Heart right ventricle (tissue), 16 donors: ENCODE measurements at places on chromosomes 6 and 20. TPM values are rescaled to one million over a fixed set of nuclear protein-coding genes. Genes with fewer than 3 reads are reported as not detected.

The CMTR1 gene
- 33.2 TPM for total RNA-seq

DNA sequence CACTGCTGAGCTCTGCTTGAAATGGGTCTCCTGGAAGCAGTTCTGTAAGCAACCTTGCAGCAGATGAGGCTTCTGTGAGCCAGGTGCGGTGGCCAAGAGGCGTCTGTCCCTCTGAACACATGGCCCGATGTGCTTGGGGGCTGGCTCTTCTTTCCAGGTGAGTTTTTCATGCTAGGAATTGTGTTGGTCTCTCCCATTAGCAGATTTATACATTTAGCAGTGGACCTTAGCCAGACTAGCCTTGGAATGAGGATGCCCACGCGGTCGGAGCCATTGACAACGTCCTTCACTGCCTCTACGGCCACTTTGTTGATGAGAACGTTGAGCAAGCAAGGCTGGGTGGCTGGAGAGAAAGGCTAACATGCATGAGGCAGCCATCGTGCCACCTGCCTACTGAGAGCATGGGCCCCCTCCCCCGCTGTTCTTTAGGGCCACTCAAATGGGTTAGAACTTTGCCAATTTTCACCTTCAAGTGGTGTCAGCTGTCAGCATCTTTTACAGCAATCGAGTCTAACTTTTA, 33.5 kb downstream of the ERMARD start:
- H3K27me3 ChIP-seq: no peaks in the 10 kb centered on the region
- peaks cover 3% of the 10 kb centered on the region for H3K36me3 ChIP-seq
- no peak for DNase-seq
- H3K4me3 ChIP-seq: no peak overlapping the region

- H3K27ac ChIP-seq: no peak overlapping the region
- peaks cover 69% of the 10 kb centered on the region for H3K36me3 ChIP-seq
- H3K4me3 ChIP-seq: no peak overlapping the region
- no peak for DNase-seq
- H3K27me3 ChIP-seq: no peaks in the 10 kb centered on the region
Observed at GRCh38 chr6:3013486-3013885, 13.8 kb downstream of the NQO2 start.

The ABHD16B gene
- not detected for total RNA-seq

- no peak overlapping the region for H3K4me3 ChIP-seq
- no peaks in the 10 kb centered on the region for H3K36me3 ChIP-seq
- no peaks in the 10 kb centered on the region for H3K4me1 ChIP-seq
- no peak overlapping the region for H3K27ac ChIP-seq
Observed at GRCh38 chr6:106519460-106520394, 109.6 kb downstream of the RTN4IP1 start.

GRCh38 chr6:135458051-135458450, 39.5 kb downstream of the AHI1 start:
- no peaks in the 10 kb centered on the region for H3K27me3 ChIP-seq
- H3K4me1 ChIP-seq: no peaks in the 10 kb centered on the region
- DNase-seq: no peak

DNA sequence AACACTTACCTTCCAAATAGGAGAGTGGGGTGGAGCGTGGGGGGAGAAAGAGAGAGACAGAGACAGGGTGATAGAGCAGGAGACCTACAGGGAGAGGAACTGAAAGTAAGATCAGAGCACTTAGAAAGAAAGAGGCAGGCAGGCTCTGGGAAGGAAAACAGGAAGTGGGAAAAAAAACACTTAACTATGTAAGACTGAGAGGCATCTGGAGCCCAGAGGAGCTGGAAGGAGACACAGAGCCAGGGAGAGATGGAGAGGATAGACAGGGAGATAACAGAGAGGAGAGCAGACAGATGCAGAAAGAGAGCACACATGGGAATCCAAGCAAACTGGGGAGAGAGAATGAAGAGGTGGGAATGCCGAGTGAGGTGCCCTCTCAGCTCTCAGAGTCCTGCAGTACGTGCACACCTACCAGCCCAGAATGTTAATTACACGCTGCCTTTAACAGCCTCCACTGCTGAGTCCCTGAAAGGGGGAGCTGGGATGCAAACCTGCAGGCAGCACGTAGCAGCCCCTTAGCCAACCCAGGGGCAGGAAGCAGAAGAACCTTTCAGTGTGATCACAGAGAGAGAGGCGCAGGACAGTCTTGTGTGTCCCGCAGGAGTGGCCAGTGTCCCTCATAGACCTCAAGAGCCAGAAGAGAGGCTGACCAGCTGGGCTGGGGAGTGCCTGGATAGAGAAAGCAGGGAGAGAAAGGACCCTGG, 132.7 kb upstream of the LRFN2 start:
- H3K4me1 ChIP-seq: peaks cover 11% of the 10 kb centered on the region
- H3K27ac ChIP-seq: peak overlapping the region; percentile 62
- no peak for DNase-seq
- H3K27me3 ChIP-seq: no peaks in the 10 kb centered on the region
- H3K4me3 ChIP-seq: peak overlapping the region; percentile 2
- H3K36me3 ChIP-seq: no peaks in the 10 kb centered on the region

DNA sequence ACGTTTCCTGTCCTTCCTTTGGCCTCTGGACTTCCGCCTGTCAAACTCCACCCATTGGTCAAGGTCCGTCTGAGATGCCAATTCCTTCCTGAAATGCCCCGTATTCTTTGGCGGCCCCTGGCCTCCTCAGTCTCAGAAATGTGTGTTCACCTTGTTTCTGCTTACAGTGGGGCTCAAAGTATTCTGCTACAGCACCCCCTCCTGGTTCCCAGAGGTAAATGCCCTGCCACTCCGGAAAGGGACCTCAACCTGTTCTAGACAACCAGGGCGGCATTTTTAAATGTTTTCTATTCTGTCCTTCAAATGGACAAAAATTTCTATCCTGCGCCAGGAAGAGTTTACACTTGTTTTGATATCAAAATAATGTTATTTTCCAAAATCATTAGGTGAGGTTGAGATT, 12.1 kb upstream of the PAX1 start:
- H3K4me3 ChIP-seq: no peak overlapping the region
- H3K4me1 ChIP-seq: no peaks in the 10 kb centered on the region
- H3K27me3 ChIP-seq: peaks cover 36% of the 10 kb centered on the region
- no peaks in the 10 kb centered on the region for H3K36me3 ChIP-seq

DNA sequence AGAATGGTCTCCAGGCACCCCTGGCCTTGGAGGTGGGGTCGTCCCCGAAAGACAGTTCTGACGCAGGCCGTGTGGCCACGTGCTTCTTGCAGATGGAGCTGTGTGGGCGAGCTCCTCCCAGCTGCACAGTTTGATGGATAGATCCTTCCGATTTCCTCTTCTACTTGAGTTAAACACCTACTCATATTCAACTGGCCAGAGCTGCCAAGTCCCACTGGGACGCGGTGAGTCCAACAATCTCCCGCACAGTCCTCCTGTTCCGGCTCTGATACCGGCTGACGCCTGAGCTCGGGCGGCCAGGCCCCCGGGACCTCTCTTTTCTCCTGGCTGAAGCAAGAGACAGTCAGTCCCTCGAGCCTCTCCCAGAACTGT, 57.9 kb upstream of the DACT2 start:
- H3K36me3 ChIP-seq: no peaks in the 10 kb centered on the region
- H3K27me3 ChIP-seq: no peaks in the 10 kb centered on the region
- no peak overlapping the region for H3K4me3 ChIP-seq
- peak; percentile 44 for DNase-seq

- peak overlapping the region; percentile 35 for H3K4me3 ChIP-seq
- H3K4me1 ChIP-seq: peaks cover 22% of the 10 kb centered on the region
- H3K36me3 ChIP-seq: no peaks in the 10 kb centered on the region
- H3K27ac ChIP-seq: peak overlapping the region; percentile 64
- peak; percentile 65 for DNase-seq
Observed at GRCh38 chr6:33633462-33634158, 12.5 kb downstream of the ITPR3 start.

The IYD gene
- not detected for total RNA-seq

DNA sequence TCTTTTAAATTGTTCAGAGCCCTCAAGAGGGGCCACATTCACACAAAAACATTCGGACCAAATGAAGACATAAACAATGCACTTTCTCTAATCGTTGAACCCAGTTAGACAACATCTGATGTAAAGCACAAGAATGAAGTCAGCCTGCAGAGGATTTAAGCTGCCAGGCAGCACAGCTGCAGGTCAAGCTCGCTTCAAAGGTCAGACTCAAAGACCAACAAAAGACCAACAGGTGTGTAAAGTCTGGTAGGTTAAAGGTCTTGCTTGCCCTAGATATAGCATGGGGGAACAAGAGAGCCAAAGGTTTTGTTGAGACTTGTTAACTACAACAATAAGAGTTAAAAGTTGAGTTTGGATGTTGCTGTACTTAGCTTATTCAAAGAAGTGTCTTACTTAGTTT, 26.7 kb upstream of the MYLIP start:
- H3K27ac ChIP-seq: no peak overlapping the region
- peaks cover 5% of the 10 kb centered on the region for H3K4me1 ChIP-seq
- H3K36me3 ChIP-seq: no peaks in the 10 kb centered on the region
- no peak overlapping the region for H3K4me3 ChIP-seq
- H3K27me3 ChIP-seq: no peaks in the 10 kb centered on the region

The ENPP3 gene
- total RNA-seq: 0.32 TPM

GRCh38 chr6:76742919-76743318, 670.5 kb upstream of the IMPG1 start:
- H3K4me1 ChIP-seq: no peaks in the 10 kb centered on the region
- no peak overlapping the region for H3K27ac ChIP-seq
- no peaks in the 10 kb centered on the region for H3K36me3 ChIP-seq
- DNase-seq: no peak
- H3K27me3 ChIP-seq: no peaks in the 10 kb centered on the region

The NT5E gene
- total RNA-seq: 4.1 TPM

GRCh38 chr20:25090492-25091429, 8.8 kb upstream of the VSX1 start:
- H3K36me3 ChIP-seq: no peaks in the 10 kb centered on the region
- H3K4me1 ChIP-seq: no peaks in the 10 kb centered on the region
- DNase-seq: no peak
- no peak overlapping the region for H3K27ac ChIP-seq
- H3K4me3 ChIP-seq: no peak overlapping the region

- no peak for DNase-seq
- H3K4me3 ChIP-seq: no peak overlapping the region
- H3K4me1 ChIP-seq: peaks cover 5% of the 10 kb centered on the region
- H3K27me3 ChIP-seq: no peaks in the 10 kb centered on the region
- no peak overlapping the region for H3K27ac ChIP-seq
- no peaks in the 10 kb centered on the region for H3K36me3 ChIP-seq
Observed at GRCh38 chr6:6942091-6942490, 165.7 kb upstream of the RREB1 start.

GRCh38 chr6:94468830-94469229, 1049.5 kb upstream of the EPHA7 start:
- H3K4me1 ChIP-seq: no peaks in the 10 kb centered on the region
- no peaks in the 10 kb centered on the region for H3K27me3 ChIP-seq
- no peak overlapping the region for H3K27ac ChIP-seq
- no peak for DNase-seq
- no peak overlapping the region for H3K4me3 ChIP-seq

DNA sequence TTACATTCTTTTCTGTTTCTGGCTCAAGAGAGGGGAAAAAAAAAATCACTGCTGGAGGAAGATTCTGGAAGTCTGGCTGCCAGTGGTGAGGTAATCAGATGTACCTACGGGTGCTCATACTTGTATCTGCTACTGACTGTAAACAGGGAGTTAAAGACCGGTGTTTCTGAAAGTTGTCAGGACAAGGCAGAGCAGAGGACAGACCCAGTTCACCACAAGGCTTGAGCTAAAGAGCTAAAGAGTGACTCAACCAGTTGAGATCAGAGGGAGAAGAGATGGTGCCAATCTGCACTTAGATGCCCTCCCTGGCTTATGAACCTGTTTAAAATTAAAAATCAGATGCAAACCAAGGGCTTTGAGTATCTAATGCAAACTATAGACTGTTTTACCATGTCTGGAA, 55.4 kb downstream of the CEP162 start:
- no peak overlapping the region for H3K27ac ChIP-seq
- H3K27me3 ChIP-seq: no peaks in the 10 kb centered on the region
- H3K36me3 ChIP-seq: no peaks in the 10 kb centered on the region
- DNase-seq: no peak
- no peak overlapping the region for H3K4me3 ChIP-seq
- H3K4me1 ChIP-seq: no peaks in the 10 kb centered on the region
